Fibroblast of skin of left biceps (primary cell): ENCODE measurements at places on chromosomes 6 and 20.

DNA sequence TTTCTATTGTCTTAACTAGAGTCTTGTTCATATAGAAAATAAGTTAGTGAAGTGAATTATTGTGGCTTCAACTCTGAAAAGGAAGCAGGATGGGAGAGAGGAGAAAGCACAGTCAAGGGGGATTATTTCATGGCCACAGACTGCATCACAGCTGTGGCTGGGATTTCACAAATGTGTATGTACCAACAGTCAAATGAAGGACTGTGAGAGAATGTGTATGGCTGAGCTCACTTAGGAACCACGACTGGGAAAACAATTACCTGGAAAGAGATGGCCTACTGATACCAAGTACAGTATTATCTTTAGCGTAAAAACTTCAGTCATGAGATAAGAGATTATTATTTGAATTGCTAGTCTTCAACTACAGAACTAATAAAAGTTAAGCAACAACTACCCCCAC is 54.9 kb downstream of the SESN1 start:
- no peak for DNase-seq

GRCh38 chr6:148214667-148215066 is 128.0 kb upstream of the SASH1 start:
- no peak for DNase-seq

GRCh38 chr6:132843316-132844035 is 29.1 kb downstream of the RPS12 start:
- no peak for DNase-seq

DNA sequence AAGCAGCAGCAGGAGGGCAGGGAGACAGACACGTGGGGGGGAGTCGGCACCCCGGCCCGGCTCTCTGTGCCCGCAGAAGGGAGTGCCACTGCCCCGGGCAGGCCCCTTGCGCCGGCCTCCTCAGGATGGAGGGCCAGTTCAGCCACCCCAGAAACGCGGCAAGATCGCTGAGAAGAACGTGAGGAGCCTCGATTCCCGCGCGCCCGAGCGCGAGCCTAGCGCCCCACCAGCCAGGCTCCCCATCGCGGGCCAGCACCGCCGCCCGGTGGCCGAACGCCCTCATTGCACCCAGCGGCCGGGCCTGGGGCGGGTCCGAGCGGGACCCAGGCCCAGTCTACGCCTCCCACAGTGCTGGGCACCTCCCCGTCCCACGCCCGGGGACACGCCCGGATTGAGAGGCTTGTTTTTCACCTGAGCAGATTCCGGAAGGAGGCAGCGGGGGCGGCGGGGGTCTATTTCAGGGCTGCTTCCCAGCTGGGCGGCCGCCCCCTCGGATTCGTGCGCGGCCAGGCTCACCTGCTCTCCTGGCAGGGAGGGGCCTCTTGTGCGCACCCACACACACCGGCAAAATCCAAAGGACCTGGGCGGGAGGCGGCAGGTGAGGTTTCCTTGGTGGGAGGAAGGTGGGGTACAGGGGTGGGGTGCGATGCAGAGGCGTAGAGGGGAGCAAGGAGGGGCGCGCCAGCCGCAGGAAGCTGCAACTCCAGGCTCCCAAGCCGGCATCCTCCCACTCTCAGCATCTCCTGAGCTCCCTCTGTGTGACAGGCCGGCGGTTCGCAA is 9.0 kb upstream of the GRM4 start:
- no peak for DNase-seq

GRCh38 chr6:111604259-111605099 is 1.2 kb downstream of the TRAF3IP2 start:
- DNase-seq = peak; percentile 86

DNA sequence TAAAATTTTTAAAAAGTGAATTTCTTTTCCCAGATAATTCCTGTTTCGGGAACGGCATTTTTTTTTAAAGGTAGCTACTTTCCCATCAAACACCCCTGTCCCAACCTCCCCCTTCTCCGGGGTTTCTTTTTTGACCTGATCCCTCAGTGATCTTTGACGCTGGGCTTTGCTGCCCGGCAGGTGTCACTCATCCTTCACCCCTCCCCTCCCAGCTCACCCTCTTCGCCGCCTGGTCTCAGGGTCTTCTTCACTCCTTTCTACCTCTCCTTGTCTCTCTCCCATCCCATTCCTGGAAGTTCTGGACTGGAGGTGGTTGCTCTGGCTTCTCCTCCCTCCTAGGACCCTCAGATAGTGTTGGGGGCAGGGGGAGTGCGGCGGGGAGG is 329 bp upstream of the GPR6 start:
- DNase-seq = no peak

GRCh38 chr6:23031986-23032385 is 462.6 kb downstream of the HDGFL1 start:
- DNase-seq = no peak

DNA sequence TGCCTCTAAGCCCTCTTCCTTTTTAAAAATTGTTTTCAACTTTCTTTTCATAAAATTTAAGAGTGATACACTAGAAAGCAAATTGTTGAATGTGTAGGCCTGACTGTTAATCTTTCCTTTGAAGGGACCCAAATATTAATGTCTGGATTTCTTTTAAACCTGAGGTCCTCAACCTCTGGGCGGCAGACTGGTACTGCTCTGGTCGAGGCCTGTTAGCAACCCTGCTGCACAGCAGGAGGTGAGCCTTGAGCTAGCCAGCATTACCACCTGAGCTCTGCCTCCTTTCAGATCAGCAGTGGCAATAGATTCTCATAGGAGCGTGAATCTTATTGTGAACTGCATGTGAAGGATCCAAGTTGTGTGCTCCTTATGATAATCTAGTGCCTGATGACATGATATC is 191.2 kb downstream of the MANEA start:
- DNase-seq = no peak

DNA sequence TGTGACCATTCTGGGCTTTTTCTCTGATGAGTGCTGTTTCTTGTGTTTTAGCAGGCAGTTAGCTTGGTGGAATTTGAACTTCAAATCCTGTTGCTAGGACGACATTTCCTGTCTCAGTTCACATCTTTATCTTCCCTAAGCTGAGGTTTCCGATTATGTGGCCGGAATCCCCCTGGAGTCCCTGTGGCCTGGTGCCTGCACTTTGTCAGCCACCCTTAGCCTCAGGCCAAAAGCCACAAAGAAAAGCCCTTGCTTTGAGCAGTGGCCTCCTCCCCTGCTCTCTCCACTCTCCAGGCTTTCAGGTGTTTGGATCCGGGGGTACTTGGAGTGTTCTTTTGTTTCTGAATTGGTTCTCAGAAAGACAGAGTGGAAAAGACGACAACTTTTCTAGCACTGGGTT is 59.9 kb upstream of the PMEPA1 start:
- DNase-seq = no peak

GRCh38 chr6:12336121-12336971 is 46.2 kb downstream of the EDN1 start:
- no peak for DNase-seq
